ENCODE measurements at places on chromosomes 6 and 20.

GRCh38 chr20:1174787-1175186, 10.0 kb downstream of the TMEM74B start:
- no peak for DNase-seq

DNA sequence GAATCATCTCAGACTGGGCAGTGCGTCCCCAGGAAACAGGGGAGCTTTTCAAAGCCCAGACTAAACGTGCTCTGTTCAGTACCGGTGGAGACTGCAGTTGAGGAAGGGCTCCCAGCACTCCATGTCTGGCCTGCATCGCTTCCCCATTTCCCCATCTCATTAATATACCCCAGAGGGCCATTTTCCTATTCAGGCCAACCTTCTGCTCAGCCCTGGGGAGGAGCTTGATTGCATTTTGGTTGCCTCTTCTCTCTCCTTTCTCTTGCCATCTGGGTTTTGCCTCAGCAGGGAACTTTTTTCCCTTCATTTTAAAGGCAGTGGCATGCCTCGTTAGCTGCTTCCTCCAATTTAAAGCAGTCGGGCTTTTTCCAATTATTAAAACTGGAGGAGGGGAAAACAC, 394.3 kb upstream of the SOX4 start:
- DNase-seq = no peak

GRCh38 chr6:137233911-137234863, 15.0 kb upstream of the IFNGR1 start:
- no peak for DNase-seq

DNA sequence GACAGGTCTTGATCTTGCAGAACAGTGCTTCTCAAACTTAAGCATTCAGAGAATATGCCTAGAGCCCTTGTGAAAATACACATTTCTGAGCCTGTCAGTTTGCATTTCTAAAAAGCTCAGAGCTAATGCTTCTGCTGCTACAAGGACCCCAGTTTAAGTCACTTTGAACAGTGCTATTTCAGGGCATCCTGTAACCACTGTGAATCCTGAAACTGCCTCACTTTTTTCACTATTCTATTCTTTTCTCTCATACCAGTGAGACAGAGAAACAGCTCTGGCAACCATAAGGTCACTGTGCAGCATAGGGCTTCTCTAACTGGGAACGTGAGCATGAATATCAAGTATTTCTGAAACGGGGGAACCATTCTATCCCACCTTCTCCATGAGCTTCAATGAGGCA, 51.2 kb downstream of the LGSN start:
- no peak for DNase-seq

DNA sequence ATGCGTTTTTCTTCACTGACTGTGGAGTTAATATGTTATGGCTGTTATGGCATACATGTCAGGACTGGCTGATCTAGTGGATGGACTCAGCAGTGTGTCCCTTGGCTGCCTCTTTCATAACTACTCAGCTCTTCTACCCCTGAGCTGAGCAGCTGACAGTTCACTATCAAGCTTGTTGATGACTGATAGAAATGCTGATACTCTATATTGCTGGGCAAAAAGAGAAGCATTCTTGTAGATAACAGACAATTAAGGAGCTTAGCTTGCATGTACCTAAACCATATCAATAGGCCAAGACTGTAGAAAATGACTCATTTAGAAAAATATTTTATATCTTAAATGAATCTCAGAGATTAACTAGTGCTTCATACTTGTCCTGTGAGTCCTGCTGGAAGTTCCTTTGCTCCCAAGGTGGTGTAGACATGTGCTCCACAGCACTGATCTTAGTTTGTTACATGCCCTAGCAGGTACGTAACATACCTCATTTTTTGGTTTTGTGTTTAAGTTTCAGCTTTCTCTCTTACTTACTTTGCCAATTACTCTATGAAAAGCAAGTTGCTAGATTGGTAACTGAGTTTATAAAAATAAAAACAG, 236.9 kb downstream of the GMDS start:
- DNase-seq = no peak

DNA sequence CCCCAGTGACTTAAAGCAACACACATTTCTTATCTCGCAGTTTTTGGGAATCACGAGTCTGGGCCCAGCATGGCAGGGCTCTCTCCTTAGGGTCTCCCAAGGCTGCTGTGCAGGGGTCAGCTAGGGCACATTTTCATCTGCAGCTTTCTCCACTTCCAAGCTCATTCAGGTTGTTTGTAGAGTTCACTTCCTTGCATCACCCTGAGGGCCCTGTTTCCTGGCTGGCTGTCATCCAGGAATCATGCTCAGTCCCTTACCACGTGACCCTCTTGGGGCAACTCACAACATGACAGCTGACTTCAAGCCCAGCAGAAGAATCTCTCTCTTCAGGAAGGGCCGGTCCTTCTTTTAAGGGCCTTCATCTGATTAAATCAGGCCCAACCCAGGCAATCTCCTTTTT, 21.3 kb downstream of the SNAP25 start:
- no peak for DNase-seq

- no peak for DNase-seq
These were observed 16.3 kb upstream of the UTRN start for GRCh38 chr6:144268794-144269349.

DNA sequence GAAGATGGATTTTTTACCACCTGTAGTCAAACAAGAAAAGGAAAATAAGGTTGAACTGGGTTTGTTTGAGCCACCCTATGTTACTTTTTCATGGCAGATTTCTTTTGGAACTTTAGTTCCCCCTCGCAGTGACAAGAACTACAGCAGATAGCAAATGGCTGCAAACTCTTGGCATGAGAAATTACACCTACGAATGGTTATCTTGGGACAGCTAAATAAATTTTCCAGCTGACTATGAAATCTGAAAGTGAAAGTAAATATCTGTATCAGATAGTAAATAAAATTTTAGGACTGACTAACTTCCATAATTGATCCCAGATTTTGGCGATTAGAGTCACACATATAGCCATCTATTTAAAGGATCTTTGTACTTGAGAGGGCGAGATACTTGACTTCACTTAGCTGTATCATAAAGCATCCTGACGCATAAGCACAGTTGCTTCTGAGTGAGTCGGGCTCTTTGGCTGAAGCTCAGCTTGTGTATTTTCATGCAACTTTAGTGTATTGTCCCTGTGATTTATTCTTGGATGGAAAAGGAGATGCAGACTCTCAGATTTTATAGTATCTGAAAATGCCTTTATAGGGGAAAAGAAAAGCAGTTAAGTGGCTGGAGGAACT, 125.3 kb upstream of the B3GAT2 start:
- no peak for DNase-seq

Measured in activated CD4-positive, CD25-positive, alpha-beta regulatory T cell treated with anti-CD3 and anti-CD28 coated beads, Interleukin-2, amount 50 U/mL, for 16 hours (primary cell).